ENCODE measurements at places on chromosomes 3 and 15.

GRCh38 chr3:115518100-115518852, 105.0 kb upstream of the GAP43 start:
- DNase-seq = no peak

- DNase-seq = no peak
These were observed 307.3 kb downstream of the ZIC4 start for GRCh38 chr3:147099076-147099475.

GRCh38 chr3:62094461-62094860, 278.9 kb downstream of the FEZF2 start:
- no peak for DNase-seq

- DNase-seq = no peak
These were observed 40.9 kb downstream of the HRH1 start for GRCh38 chr3:11195201-11195600.

DNA sequence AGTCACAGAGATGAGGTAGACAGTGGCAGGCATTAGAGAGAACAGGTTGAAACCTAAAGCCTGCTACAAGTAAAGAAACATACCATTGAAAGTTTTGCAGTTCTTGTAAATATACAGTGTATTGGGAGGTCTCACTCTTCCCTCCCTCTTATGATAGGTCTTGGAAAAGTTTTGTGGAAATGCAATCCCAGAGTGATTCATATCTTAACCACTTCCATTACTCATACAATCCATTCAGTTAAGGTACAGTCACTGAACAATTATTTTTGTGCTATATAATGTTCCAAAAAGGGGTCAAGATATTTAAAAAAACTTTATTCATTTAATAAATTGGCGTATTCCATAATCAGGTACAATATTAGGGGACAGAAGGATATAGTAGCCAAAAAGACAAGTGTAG, 737.7 kb upstream of the ALCAM start:
- DNase-seq = no peak

DNA sequence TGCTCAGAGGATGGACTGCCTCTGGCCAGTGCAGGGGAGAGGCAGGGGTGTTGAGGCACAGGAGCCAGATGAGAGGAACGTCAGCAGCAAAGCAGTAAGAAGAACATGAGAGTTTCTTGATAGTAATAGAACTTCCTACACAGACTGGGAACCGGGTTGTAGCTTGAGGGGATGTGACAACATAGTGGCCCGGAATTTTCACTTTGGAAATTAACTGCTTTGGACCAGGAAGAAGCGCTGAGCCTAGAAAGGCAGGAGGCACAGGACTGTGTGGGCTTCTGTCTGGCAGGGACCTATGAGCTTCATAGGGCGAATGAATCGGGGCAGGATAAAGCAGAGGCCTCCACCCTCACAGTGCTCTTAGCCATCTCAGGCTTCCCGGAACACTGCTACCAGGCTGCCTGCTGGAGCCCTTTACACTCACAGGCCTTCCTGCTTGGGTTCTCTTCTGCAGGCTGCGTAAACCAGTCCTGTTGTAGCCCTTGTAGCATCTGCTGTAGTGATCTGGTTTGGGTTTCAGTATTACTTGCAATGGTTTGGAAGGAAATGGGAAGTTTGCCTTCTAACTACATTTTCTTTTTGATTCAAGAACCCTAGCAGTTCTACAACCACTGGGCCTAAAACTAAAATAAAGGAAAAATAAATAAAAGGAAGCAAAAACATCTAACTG, 3.3 kb upstream of the ADPGK start:
- no peak for DNase-seq

DNA sequence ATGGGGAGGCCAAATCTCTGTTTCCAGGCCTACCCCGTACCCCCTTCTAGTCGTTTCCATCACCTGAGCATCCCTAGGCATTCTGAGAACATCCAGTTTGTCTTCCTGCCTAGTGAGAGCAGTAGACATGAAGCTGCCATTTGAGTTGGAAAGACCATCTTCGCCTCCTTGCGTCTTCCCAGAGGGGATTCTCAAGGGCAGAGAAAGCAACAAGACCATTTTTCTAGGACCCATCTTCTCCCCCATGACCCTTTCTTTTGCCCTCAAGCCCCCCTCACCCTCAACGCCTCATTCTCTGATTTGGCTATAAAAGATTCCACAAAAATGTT, 148.7 kb upstream of the BHLHE40 start:
- DNase-seq = no peak

- DNase-seq = no peak
These were observed 30.7 kb upstream of the ANPEP start for GRCh38 chr15:89845305-89845893.

DNA sequence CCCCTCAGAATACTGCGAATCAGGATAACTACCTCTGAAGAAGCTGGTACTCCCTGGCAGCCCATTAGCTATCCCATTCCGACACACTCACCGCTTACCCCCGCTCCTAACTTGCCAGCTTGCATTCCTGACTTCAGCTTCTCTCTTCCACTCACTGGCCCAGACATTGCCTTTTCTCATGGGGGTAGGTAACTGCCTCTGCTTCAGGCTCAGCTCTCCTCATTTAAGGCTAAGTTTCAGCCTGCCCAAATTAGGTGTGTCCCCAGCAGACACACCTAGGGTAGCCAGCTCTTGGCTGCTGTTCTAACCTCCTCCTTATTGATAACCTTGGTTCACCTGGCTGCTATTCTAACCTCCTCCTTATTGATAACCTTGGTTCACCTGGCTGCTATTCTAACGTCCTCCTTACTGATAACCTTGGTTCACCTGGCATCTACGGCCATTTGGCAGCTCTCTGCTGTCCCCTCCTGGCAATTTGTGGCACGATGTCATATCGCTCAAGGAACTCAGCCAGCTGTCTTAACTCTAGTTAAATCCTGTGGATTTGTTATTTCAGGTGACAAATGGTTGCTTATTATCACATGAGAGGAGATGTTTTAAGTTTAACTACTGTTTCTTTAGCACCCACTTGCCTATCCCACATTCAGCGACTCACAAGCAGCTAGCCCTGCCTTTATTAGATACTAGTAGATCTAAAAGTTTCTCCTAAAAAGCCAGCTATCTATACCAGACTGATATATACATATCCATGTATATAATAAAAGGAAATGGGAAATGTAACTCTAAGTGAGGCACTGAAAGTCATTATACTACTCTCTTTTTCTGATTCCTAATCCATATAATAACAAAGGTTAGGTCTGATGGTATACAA, 106.5 kb upstream of the ACP3 start:
- no peak for DNase-seq

DNA sequence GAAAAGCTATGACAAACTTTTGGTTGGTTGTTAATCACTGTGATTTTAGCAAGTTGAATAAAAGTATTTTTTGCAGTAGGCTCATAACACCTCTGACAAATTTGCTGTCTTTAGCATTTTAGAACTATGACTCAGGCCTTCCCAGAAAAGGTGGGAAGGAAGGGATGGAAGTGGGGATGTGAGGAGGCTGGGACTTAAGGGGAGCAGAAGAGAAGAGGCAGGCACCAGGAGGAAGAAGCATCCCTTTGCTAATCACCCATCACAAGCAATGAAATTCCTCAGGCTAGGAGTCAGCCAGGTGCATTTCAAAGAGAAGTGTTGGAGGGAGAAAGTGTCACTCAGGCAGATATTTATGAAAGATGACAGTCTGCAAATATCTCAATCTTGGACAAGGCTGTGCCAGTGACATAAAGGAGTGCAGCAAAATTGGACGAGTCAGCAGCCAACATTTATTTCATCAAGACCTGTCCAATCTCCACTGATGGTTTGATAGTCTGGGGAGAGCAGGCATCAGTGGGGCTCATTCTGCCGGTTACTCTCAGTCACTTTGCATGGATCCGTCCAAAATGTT, 337.3 kb upstream of the ARRDC4 start:
- no peak for DNase-seq

- no peak for DNase-seq
These were observed 17.5 kb upstream of the CPNE9 start for GRCh38 chr3:9686050-9686550.

- no peak for DNase-seq
These were observed 156.7 kb upstream of the CCDC54 start for GRCh38 chr3:107220538-107220937.

- DNase-seq = no peak
These were observed 282.5 kb downstream of the RPLP1 start for GRCh38 chr15:69735121-69735520.

- no peak for DNase-seq
These were observed 200.6 kb downstream of the SEMA6D start for GRCh38 chr15:47917881-47918280.

DNA sequence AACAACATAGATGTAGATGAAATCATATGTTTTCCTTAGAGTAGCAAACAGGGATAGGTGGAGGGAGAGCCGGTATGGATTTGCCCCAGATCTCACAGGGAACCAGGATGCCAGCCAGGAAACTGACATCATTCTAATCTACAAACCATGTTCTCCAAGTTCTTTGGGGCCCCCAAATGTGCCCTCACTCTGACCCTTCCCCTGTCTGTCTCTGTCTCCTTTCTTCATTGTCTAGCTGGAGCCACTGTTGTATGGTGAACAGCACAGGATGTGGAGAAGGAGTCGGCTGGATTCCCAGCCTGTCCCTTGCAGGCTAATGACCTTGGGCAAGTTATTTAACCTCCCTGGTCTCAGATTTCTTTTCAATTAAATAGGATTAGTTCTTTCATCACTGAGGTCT, 962 bp downstream of the ATP13A5 start:
- no peak for DNase-seq

DNA sequence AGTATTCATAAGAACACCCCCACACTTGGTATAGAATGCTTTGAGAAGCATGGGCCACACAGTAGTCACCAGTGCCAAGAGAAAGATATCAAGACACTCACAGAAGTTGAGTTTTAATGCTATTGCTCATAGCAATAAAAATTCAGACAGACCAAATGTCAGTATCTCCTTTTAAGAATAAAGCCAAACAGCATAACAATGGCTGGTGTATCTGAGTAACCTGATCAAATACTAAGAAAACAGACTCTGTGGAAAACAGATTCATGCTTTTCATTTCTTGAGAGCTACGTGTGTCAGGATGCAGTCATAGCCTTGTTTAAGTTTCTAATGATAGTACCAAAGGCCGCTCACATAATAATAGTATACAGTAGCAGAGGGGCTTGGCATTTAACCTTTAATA, 778.5 kb downstream of the MECOM start:
- DNase-seq = no peak

- DNase-seq = no peak
These were observed 23.4 kb upstream of the ZFAND6 start for GRCh38 chr15:80036071-80036470.

GRCh38 chr3:189710620-189711402, 79.6 kb downstream of the TP63 start:
- no peak for DNase-seq

GRCh38 chr15:78083186-78083585, 5.7 kb upstream of the TBC1D2B start:
- no peak for DNase-seq

- no peak for DNase-seq
These were observed 951 bp downstream of the GPR62 start for GRCh38 chr3:51955893-51956770.

DNA sequence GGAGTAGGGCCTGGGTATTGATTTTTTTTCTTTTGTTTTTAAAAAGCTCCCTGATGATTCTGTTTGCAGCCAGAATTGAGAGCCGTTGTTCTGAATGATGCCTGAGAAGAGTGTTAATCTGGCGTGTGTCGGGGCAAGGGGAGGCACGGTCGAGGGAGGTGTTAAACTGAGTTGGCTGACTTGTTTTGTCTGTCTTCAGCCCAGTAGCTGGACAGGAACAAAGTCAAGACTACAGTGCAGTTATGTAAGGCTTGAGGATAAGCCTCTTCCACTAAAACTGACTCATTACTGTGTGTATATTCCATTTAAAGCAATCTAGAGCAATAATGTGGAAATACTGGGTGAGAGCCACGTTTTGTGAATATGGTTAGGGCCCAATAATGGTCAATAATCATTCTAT, 119.0 kb upstream of the DLG1 start:
- no peak for DNase-seq

DNA sequence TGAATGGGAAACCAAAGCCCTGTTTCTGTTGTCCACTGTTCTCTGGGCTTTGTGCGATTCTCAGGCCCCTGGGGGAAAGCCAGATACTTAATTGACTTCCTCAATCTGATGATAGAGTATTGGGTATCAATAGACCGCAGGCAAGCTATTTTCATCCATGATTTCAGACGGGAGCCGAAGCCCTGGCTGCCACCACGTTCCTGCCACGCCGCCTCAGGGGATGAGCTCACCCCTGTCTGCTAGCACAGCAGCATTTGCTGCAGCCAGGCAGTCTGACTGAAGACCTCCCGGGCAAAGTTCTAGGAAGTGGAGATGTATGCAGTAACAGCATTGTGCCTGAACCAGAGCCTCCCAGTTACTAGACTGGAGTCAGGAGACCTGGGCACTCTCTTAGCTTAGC, 69.8 kb downstream of the ISG20 start:
- DNase-seq = no peak

DNA sequence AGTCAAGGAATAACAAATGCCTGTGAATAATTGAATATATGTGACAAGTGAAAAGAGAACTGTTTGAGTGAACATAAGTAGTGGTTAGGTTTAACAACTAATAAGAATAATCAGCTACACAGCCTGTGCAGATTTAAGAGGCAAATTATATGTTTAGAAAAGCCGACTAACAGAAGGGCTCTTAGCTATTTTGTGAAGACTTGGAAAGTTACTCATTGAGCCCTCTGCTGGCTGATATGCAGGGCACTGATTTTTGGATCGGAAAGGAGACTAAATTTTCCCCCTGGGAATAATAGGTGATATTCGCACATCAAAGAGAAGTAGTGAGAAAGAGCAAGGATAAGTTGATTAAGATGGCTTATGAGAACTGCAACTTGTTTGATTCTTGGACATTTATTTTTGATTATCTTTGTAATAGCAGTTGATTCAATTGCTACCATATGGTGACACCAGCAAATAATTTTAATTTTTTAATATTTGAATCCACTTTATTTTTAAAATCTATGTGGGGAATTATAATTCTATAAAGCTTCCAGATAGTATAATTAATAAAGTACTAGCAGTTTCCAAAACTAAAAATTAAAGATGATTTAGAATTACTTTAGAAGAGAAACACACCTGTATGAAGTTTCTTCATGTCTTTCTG, 156.2 kb downstream of the NLGN1 start:
- DNase-seq = no peak

DNA sequence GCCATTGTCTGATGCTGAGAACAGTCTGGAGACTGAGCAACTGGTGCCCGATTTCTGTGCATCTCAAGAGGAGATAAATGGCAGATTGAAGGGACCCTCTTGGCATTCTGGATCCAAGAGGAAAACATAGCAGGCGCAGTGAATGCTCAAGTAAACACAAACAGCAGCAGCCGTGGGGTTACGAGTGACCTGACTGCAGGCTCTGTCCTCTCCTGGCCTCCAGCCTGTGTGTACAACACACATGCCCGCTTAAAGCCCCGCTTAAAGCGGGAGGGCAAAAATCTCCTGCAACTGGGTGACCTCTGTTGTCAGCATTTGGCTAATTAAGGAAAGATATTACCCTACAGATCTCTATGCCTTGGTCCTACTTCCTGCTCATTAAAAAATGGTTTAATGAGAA, 120.5 kb downstream of the GREM1 start:
- no peak for DNase-seq

- no peak for DNase-seq
These were observed 22.4 kb downstream of the TJP1 start for GRCh38 chr15:29799859-29800258.
